T-helper 2 cell (primary cell): ENCODE measurements at places on chromosomes 5 and 9.

- no peak for DNase-seq
Observed at GRCh38 chr5:173094012-173094661, 38.0 kb downstream of the CREBRF start.

GRCh38 chr5:72511366-72511765 is 4.2 kb upstream of the ZNF366 start:
- no peak for DNase-seq

DNA sequence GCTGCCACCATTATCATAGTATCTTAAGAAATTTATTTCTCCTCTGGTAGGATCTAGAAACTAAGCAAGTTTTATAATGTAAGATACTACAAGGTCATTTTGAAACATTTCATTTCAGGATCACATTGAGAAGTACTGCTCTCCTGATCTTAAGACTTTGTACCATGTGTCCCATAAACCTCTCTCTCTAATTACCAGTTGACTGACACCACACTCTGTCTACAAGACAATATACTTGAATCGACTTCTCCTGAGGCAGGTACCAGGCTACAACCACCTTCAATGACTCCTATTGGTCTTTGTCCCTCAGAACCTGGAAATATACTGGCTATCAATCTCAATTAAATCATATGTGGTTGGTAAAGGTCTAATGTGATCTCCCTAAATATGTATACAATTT is 597.0 kb downstream of the PTPRD start:
- no peak for DNase-seq

GRCh38 chr5:157485811-157486210 is 25.8 kb downstream of the NIPAL4 start:
- DNase-seq = no peak

DNA sequence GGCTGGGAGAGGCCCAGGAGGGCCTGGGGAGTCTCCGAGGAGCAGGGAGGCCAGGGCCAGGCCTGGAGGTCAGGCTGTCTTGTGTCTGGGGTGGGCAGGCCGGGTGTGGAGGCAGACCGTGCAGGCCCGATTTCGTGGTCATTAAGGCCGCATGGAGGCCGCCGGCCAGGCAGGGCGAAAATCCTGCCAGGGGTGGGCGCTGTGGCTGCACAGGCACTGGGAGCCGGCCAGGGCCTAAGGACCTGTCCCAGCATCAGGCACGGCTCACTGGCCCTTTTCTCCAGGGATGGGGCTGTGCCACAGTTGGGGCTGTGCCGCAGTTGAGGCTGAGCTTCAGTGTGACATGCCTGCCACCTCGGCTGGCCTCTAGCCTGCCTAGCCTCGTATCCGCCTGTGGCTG is 35.9 kb downstream of the ASS1 start:
- no peak for DNase-seq

- DNase-seq = peak; percentile 15
Observed at GRCh38 chr5:96896276-96896675, 20.0 kb downstream of the ERAP2 start.

GRCh38 chr9:87889882-87890252 is 7.2 kb downstream of the SPATA31E1 start:
- DNase-seq = no peak

DNA sequence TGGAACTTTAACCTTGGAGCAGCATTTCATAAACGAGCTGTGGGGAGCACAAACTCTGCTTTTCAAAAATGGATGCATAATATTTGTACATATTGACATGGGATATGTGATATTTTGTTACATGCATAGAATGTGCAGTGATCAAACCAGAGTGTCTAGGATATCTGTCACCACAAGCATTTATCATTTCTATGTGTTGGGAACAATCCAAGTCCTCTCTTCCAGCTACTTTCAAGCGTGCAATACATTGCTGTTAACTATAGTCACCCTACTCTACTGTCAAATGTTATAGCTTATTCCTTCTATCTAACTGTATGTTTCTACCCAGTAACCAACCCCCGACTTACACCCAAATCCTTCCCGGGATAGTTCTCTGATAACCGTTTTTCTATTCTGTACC is 15.0 kb upstream of the C5orf58 start:
- DNase-seq = no peak

DNA sequence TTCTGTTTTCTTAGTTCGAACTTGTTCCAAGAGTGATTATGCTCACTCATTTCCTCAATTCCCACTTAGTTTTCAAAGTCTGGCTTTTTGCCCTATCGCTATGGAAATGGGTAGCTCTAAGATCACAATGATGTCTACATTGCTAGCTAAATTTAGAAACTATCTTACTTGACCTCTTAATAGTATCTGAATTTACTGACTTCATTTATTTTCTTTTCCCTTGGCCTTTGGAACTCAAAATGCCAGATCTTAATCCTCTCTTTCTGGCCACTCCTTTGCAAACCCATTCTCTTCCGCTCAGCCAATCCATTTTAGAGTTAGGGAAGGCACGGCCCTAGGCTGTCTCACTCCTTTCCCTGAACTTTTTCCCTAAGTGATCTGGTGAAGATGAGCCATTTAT is 137.0 kb downstream of the FER start:
- DNase-seq = no peak

DNA sequence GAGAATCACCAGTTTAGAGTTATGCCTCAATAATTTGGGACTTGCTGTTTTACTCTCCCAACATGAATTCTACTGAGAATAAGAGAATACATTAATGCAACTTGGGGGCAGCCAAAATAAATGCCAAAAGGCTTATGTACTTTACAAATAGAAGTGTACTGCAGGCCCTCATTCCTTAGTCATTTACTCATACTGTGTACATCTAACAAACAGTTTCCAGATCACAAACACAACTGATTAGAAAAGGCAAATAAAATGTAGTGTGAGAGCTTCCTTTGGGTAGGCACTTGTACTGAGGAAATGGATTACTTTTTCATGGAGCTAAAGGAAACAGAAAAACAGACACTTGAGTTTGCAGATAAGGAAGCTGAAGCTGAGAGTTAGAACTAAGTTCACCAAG is 12.6 kb downstream of the ANKDD1B start:
- DNase-seq = no peak

GRCh38 chr5:15798006-15798405 is 298.0 kb downstream of the FBXL7 start:
- DNase-seq = no peak

DNA sequence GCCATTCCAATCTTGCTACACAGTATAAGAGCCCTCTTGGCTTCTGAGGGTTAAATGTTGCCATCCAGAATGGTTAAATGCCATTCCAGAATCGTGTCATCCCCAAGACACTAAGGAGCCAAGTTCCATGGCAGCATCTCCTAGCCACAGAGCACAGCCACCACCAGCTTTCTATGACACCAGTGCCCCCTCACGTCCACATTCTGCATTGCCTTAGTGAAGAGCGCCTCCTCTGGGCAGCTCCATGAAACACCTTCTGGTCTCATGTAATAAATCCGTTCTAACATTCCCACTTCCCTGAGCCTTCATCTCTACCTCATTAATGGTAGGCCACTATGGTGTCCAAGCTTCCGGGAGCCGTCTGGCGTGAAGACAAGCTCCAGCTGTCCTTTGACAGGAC is 12.4 kb downstream of the CBY3 start:
- DNase-seq = peak; percentile 58

GRCh38 chr5:131981516-131981915 is 29.9 kb downstream of the ACSL6 start:
- DNase-seq = no peak

- peak; percentile 88 for DNase-seq
Observed at GRCh38 chr5:177389241-177390169, 5.3 kb downstream of the SLC34A1 start.

GRCh38 chr9:13190040-13190439 is 89.5 kb downstream of the MPDZ start:
- no peak for DNase-seq

DNA sequence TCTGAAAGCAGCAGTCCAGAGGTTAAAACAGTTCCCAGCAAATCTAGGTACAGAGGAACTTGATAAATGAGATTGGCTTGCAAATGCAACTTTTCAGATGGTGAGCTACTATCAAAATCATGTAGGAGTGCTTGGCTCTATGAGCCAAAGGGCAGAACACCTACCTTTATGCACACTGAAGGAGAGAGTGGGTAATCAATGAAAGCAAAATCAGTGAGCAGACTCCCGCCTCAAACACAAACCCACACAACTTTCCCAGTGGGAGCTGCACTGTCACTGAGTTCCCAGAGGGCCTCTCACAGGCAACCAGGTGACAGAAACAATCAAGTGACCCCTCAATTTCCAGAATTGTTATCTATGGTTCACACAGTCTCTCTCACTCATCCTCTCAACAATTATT is 8.5 kb downstream of the ARL15 start:
- no peak for DNase-seq

DNA sequence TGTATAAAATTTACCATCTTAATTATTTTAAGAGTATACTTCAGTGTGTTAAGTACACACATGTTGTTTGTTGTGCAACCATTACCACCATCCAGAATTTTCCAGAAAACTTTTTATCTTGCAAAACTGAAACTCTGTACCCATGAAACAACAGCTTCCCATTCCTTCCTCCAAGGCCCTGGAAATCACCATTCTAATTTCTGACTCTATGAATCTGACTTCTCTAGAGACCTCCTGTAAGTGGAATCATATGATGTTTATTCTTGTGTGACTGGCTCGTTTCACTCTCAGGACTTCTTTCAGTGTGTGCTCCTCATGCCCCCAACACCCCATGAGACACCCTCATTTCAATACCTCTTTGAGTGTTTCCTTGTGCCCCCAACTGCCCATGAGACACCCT is 60.4 kb upstream of the COL15A1 start:
- DNase-seq = no peak

- DNase-seq = no peak
Observed at GRCh38 chr9:23587903-23588302, 238.1 kb downstream of the ELAVL2 start.

- DNase-seq = no peak
Observed at GRCh38 chr5:67774267-67774552, 441.3 kb upstream of the PIK3R1 start.

GRCh38 chr9:96519095-96519494 is 69.1 kb downstream of the HABP4 start:
- DNase-seq = no peak

DNA sequence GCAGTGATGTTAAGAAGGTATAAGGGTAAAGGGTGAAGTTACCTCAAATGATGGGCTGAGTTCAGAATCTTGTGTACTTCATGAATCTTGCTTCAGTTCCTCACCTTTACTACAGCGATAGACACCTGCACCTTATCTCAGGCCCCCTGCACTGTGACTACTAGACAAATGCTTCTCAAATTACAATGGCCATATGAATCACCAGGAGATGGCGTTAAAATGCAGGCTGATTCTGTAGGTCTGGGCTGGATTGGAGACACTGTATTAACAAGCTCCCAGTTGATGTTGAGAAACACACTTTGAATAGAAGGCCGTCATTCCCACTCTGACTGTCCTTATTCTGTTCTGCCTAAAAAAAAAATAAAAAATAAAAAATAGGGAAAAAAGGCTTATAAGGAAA is 29.8 kb downstream of the TARS1 start:
- DNase-seq = no peak
